ENCODE measurements at places on chromosomes 6 and 20.

GRCh38 chr6:106079961-106080762, 6.0 kb upstream of the PRDM1 start:
- DNase-seq, result no peak

DNA sequence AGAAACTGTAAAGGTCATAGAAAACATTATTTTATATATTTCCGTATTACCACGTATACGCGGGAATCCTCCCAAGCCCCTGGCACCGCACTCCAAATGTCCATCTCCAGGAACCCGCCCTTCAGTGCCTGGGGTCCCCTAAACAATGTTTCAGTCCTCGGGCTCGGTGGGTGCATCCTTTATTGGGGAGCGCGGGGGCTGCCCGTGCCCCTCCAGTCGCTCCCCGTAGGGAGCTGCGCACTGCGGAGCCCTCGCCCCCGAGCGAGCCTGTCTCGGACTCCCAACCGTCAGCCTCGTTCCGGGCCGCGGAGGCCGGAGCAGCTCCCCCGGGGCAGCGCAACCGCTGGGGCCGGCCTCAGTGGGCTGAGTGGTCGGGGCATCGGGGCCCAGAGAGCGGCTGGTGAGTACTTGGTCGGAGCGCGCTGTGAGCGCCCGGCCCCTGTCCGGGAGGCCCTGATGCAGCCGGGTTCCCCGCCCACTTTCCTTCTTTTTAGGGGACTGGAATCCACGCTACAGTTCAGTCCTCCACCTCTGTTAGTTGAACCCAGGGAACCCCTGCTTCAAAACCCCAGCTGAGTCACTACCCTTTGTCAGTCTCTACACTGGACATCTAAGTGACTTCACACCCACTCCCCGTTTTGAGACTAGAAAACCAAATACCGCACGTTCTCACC, at the start of gene DNAH8:
DNAH8 (plus strand) TSS at position 296 of the 674 bp plus-strand sequence. CDS start 7,499 bp downstream, outside the sequence.
- no peak for DNase-seq

- peak; percentile 93 for DNase-seq
Observed at GRCh38 chr6:16769131-16769985, 8.1 kb upstream of the ATXN1 start.

GRCh38 chr20:52270001-52270606, 78.5 kb upstream of the ZFP64 start:
- DNase-seq, result no peak

DNA sequence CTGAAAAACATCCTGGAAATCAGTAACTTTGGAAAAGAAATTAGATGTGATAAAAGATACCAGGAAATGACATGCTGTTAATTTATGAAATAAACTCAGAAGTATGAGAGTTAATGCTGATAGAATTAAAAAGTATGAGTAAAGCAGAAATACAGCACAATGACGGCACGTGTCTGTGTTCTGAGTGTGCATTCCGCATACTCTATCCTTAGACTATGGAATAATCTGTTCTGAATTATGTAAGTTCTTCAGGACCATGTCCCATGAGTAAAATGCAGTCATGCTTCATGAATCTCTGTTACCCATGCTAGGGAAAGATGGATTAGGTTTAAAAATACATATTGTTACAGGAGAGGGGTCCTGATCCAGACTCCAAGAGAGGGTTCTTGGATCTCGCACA, 21.7 kb downstream of the HECA start:
- no peak for DNase-seq
